ENCODE measurements at places on chromosomes 3 and 15. TPM values are rescaled to one million over a fixed set of nuclear protein-coding genes. Genes with fewer than 3 reads are reported as not detected.

DNA sequence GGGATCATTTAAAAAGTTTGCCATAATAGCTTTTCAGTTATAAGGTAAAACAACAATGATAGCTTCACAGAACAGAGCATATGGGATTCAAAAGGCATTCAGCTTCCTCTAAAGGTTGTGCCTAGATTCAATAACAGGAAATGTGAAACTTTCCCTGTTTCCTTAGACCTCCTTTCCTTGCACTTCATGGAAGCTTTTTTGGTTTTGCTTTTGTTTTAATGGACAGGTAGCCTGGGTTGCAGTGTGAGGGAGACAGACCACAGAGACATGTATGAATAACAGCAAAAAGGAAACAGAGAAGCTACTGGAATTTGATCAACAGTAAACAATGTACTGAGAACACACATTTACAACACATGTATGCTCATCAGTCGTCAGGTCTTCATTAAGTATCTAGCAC, 2.3 kb upstream of the TNFAIP8L3 start:
- no peak for DNase-seq

- no peak for DNase-seq
Measured at GRCh38 chr3:29373131-29373680, 92.3 kb downstream of the RBMS3 start.

Gene POC1A
- 4.9 TPM for total RNA-seq

- DNase-seq = no peak
Measured at GRCh38 chr15:59545573-59545972, 66.0 kb upstream of the GCNT3 start.

Gene CYP11A1
- total RNA-seq = 0.34 TPM

Gene SSUH2
- 0.52 TPM for total RNA-seq

Gene ATP8B4
- 1.9 TPM for total RNA-seq

Gene TICRR
- 0.78 TPM for total RNA-seq

Data from lower leg skin (tissue), 4 donors.